ENCODE measurements at places on chromosomes 5 and 9.

DNA sequence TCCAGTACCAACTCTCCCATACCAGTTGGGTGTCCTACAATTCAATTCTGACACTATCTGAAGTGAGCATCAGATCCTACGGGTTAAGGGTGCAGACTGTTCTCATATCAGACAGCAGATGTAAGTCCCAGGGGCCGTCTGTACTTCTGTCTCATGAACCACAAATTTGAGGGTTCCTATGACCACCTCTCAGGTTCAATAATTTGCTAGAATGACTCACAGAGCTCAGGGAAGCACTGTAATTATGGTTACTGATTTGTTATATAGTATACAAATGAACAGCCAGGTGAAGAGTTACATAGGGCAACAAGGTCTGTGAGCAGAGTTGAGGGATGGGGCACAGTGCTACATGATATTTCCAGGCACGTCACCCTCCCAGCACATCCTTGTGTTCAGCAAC lies 499.1 kb downstream of the DMAC1 start:
- no peak for DNase-seq

DNA sequence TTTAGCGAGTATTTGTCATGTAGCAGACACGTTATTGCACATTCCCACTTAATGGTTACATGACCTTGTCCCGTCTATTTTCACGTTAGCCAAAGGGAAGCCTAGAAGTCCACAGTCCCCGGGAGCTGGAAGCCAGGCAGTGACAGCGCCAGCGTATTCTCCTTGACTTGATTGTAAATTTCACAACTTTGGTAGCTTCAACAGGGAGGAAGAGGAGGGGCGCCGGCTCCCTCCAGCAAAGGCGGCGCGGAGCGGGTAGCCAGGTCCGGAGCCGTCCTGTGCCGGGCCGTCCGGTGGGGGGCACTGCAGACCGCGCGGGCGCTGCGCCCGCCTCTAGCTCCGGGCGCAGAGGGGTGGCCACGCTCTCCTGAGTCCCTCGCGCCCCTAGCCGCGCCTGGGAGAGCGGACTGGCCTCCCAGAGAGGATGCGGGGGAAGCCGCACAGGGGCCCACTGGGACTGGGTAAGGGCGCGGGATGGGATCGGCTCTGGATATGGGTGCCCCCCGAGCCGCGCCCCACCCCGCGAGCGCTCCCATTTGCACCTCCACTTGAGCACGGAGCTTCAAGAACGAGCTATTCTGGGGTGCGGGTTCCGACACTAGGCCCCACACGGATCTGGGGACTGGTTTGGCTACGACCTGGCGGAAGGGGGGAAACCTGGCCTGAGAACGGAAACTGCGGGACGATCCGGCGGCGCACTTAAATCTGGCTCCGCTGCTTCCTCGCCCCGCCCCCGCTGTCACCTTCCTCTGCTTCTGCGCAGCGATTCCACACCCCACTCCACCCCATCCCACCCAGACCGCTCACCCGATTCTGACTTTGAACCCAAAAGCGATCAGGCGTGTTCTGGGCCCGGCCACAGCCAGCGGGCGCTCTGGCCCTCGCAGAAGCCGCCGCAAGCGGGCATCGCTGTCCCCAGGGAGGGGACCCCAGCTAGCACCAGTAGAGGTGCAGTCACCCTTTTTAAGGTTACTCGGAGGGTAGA lies 23.8 kb downstream of the KLF4 start:
- no peak for DNase-seq

DNA sequence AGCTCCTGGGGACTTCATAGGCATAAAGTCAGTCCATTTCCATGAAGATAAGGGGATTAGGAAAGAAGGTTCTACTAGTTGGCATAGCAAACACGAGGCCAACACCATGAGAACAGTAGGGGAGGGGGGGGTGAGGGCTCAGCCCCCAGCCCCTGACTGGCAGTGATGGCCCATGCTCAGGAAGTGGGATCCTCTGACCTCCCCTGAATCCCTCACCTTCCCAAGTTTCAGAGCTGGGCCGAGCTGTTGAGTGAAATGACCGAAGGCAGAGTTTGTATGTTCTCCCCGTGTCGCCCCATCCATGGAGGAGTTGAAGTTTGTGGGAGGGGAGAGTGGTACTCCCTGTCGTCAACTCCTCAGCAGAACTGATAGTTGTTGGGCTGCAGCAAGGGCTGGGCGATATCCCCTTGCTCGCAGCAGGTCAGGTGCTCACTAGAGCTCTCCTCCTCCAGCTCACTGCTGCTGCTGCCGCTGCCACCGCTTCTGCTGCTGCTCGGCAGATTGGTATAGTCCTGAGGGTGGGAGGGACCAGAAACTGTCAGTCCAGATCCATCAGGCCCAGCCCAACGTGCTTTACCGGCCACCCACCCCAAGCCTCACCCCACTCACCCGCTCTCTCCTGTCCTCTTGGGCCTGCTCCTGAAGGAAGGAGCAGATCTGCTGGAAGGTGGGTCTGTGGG lies 32.5 kb downstream of the CSF1R start:
- DNase-seq = no peak

DNA sequence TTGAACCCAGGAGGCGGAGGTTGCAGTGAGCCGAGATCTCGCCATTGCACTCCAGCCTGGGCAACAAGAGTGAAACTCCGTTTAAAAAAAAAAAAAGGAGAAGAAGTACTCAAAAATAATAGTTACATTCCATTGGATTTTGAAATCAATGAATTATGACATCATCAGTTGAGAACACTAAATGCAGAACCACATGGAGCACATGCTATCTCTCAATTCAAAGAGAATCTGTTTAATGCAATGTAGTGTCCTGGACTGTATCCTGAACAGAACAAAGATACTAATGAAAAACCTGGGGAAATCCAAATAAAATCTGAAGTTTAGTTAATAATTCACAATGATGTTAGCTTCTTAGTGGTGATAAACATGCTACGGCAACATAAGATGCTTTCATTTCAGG lies 20.3 kb downstream of the CDC14B start:
- DNase-seq = no peak
